ENCODE measurements at places on chromosomes 2 and 18.

DNA sequence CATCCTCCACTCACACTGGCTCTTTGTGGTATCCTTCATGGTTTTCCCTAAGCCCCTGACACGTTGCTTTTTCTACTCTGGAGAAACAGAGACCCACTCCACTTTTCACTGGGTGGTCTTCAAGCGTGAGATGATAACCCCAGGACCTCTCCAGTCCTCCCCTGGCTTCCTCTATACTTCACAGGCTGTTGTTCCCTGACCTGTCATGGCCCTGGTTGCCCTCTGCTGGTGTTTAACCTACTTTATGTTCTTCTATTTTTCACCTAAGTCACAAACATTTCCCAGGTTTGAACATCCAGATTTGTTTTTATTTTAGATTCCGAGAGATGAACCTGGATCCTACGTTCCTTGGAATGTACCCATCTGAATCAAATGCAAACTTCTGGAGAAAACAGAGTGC, 84.5 kb downstream of the AOX1 start:
- no peak for DNase-seq

DNA sequence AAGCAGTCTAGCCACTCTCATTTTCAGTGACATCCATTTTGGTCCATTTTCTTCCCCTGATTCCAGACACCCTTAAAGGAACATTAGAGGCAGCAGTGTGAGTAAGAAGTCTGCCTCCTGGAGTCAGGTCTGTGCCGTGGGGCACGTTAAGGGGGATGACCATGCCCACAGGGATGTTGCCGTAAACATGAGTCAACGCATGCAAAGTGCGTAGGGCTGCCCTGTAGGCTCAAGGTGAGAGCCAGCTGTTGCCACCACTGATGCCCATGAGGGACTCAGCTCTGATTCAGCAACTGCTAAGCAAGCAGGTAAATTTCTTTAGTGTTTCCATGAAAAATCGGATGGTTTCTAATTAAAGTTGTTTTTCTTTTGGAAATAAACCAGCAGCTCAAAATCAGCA, 61.4 kb upstream of the TFCP2L1 start:
- DNase-seq: no peak

DNA sequence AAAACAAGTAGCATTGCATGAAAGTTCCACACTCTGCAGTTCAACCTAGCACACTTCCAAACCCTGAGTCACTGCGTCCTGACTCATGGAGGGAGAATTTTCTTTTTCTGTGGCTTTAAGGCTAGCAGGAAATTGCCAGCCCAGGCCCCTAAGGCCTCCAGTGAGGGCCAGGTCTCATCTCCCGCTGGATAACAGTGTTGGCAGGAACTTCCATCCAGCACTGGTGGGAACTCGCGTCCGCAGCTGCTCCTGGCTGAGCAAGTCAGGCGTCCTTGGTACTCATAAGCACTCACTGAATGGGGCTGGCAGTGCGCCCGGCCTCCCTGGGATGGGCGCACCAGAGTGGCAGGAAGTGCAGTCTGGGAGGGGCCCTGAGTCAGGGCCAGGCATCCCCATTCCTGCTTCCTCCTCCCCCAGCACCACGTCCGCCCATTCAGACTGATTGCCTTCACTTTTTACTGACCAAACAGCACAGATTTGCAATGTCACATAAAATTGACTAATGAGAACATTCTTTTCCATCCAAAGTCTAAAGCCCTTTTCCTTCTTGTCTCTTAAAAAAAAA, 14.3 kb downstream of the MALL start:
- no peak for DNase-seq

- DNase-seq: no peak
These were observed 105.0 kb downstream of the GPD2 start for GRCh38 chr2:156541229-156541628.

DNA sequence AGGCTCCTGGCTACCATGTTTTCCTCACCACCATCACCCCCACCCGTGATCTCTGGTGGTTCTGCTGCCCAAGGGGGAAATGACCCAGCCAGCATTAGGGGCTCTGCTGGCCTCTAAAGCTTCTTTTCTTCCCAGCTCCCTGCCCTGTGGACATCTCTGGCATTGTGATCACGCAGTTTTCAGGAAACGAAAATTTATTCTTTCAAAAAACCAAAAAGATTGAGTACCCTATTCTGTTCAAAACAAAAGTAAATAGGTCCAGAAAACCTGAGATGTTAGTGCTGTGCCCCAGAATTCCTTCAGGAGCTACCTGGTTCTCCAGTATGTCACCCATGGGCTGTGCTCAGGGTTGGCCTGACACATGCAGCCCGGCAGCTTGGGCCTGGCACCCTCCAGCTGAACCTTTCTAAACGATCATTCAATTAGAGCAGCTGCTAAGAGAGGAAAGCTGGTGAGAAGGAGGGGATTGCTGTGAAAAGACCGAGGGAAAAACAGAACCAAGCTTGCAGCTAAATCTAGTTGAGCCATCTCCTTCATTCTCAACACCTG, 157.5 kb downstream of the MGAT5 start:
- DNase-seq: no peak

DNA sequence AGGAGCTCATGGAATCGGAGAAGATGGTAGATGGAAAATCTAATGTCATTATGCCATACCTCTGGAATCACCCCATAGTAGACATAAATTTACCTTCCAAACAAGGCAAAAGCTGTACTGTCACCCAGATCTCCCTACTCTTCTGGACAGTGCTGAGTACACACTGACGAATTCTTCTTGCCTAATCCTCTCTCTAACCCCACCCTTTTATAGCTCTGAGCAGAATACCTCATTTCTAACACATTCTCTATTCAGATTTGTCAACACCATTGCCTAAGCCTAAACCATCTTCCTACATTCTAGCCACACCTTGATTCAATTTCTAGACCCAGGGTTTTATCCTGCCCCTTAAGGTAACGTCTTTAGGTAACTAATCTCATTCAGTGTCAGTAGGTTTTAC, 321.0 kb upstream of the NRP2 start:
- no peak for DNase-seq

- DNase-seq: no peak
These were observed 74.3 kb downstream of the KIF5C start for GRCh38 chr2:148949348-148949747.

DNA sequence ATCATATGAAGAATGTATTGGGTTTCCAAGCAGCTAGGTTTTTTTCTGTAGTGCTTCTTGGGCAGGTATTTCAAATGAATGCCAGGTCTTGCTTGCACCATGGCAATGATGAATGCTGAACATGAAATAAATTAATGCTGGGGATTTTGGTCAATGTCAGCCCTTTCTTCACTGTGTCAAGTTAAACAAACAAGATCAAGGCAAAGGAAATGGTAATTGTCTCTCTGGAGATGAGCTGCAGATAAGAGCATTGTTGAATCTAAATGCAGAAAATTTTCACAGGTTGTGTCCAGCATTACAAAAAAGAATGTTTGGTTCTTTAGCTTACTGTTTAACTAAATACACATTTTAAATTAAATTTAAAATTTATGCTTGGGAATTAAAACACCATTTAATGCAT, 144.3 kb downstream of the GPD2 start:
- no peak for DNase-seq

GRCh38 chr2:215882689-215883088, 130.7 kb downstream of the MREG start:
- DNase-seq: no peak

DNA sequence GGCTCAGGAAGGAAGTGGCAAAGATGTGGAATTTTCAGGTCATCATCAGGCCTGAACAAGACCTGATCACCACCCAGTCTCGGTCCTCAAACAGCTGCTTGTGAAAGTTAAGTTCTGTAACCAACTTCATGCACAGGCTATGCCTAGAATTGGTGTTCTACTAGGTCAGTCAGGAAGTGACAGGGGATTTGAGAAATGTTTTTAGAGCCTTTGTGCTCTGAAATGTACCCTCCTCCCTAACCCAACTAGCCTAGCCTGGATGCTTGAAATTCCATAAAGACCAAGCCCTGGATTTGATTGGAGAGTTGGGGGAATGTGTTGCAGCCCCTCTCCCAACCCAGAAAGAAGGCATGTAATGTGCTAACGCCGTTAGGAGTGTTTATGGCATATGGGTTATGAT, 63.3 kb downstream of the TGOLN2 start:
- no peak for DNase-seq

DNA sequence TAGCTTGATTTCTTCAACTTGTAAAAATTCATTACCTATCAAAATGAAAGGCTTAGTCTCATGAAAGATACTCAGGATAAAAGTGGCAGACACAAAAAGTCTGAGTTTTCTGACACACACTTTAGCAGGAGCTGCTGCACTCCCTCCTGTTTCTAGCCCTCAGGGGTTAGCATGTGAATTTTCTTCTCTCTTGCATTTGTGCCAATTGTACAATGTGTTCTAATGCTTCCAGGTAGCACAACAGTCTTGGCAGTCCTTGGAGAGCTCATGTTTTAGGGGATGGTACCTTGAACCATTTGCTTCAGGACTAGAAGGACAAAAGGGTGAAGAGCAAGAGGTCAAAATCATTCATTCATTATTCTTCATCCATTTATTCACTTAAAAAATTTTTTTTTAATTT, 316.8 kb downstream of the AFF3 start:
- no peak for DNase-seq

- DNase-seq: no peak
These were observed 326.9 kb upstream of the UBE2E3 start for GRCh38 chr2:180653481-180653880.

DNA sequence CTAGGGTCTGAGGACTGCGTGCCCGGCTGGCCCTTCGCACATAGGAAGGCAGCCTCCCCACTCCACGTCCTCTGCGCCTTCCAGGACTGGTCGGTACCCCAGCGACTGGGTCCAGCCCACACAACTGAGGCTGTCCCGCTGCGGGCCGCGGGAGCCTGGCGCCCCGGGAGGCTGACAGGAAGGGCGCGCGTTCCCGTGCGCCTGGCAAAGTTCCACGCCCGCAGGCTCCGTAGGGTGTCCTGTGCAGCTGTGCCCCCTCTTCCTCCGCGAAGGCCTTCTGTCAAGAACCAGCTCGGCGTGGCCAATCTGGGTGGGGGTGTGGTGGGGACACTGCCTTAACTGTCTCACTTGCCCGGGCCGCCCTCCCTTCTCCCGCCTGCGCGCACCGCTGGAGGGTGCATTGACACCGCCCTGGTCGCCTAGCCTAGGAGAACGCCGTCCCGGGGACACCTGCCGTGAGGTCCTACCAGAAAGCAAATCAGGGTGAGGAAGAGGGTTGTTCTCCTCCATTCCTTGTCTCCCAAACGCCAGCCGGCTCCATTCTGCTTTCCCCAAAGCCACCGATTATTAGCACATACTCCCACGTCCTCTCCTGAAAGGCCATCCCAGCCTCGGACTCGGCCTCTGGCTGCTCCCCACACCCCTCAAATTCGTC, 618 bp upstream of the LYPD1 start:
- DNase-seq: no peak

DNA sequence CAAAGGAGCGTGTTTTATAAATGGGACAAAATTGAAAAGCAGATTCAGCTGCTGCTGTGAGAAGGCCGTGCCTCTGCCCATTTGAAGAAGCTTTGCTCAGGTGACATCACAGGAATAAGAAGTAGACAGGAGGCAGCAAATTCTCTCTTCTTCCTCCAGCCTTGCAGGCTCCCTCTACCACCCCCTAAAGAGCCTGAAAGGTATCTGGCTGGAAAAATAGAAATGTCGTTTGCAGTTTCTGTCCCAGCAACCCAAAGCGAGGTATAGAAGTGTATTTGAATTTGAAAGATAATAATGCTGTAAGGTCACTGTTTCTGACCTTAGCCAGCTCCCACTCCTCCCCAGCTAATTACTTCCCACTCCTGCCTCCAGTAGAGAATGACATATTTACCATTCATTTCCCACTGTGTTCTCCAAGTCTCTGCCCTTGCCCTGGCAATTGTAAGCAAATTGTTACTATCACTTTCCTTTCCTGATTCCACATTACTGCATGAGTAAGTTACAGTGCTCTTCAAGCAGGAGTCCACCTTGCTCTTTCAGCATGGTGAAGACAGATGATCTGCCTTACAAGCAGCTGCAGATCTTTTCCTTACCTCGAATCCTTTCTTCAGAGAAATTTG, 56.8 kb upstream of the RASGRP3 start:
- DNase-seq: no peak

DNA sequence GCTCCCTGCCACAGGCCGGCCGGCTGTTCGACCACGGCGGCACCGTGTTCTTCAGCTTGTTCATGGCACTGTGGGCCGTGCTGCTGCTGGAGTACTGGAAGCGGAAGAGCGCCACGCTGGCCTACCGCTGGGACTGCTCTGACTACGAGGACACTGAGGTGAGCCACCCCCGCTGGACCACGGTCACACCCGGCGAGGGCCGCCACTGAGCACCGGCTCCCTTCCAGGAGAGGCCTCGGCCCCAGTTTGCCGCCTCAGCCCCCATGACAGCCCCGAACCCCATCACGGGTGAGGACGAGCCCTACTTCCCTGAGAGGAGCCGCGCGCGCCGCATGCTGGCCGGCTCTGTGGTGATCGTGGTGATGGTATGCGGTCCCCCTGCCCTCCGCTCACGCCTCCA, 20.8 kb downstream of the ANO7 start:
- peak; percentile 47 for DNase-seq

- no peak for DNase-seq
These were observed at the start of gene PROKR1 for GRCh38 chr2:68643011-68643873. Gene PROKR1, plus strand, starts transcription at chr2:68643579. Its CDS starts 2,243 bp downstream, at chr2:68645822.

DNA sequence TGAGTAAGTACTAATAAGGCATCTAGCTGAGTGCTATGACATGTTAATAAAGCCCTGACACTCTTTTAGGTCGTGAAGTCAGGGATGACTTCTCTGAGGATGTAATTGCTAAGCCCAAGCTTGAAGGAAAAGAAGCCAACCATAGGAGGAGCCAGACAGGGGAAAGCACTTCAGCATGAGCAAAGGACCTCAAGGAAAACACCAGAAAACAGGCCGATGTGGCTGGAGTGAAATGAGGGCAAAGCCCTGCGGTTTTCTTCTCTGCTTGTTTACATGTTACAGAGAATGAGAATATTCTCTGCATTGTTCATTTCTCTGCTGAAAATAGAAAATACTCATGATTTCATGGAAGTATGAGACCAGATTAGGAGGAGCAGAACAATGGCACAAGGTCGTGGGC, 112.5 kb upstream of the ARHGAP28 start:
- DNase-seq: no peak

GRCh38 chr2:19102696-19103423, 255.6 kb downstream of the OSR1 start:
- DNase-seq: no peak

DNA sequence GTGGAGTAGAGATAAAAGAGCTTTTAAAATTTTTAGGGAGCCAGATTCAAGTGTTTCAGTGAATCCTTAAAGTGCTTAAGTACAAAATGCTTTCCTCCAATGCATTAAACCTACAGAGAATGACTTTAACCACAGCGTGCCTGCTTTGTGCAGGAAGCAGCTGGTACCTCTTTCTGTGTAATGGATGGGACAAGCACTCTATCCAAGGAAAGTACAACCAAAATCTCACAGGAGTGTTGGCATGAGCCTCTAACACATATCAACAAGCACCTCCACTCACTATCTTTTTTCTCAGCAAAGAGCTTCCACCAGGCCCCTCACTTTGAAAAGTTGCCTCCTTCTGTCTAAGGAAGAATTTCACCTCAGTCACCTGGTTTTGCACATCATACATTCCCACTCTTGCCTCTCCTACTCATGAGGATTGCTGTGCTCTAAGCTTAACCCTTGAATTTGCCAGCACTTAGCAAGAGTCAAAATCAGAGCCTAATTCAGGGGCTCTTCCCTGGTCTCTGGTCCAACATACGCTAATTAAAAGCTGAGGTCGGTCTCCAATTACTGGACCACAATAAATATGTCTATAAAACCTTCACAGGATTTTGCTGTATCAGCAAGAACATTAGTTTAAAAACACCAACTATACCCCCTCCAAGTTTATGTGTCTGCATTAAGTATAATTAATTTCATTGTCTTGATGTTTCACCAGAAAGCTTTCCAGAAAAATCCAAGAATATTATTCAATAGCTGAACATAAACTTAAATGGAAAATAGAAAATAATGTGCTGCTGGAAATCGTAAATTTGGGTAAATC, 68.9 kb downstream of the ZNF521 start:
- no peak for DNase-seq

Measured in natural killer cell treated with Interleukin-12 subunit alpha and Interleukin-12 subunit beta and Interleukin-15 and Interleukin-18, amount 100 ng/mL, for 72 hours (primary cell).